ENCODE measurements at places on chromosomes 2 and 18.

DNA sequence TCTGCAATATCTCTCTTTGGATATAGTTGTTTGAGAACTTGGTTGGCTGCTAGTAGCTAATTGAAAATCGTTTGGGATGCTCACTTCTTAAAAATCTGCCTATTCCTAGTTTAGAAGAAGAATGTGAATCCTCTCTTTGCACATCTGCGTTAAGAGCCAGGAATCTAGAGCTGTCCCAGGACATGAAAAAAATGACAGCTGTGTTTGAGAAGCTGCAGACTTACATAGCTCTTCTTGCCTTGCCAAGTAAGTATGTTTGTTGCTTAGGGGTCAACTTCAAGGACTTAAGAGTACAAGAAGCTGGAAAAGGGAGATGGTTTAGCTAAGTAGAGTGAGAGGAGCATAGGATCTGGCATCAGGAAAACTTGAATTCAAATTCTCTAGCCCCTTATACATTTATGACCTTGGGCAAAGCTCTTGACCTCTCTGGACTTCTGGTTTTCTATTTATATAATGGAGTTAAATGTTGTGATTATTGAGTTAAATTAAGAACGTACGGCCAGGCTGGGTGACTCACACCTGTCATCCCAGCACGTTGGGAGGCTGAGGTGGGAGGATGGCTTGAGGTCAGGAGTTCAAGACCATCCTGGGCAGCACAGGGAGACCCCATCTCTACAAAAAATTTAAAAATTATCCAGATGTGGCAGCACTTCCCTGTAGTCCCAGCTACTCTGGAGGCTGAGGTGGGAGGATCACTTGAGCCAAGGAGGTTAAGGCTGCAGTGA is 55.2 kb upstream of the STON1 start:
- DNase-seq: no peak

- no peak for DNase-seq
Measured at GRCh38 chr2:57549642-57550102, 496.9 kb upstream of the VRK2 start.

DNA sequence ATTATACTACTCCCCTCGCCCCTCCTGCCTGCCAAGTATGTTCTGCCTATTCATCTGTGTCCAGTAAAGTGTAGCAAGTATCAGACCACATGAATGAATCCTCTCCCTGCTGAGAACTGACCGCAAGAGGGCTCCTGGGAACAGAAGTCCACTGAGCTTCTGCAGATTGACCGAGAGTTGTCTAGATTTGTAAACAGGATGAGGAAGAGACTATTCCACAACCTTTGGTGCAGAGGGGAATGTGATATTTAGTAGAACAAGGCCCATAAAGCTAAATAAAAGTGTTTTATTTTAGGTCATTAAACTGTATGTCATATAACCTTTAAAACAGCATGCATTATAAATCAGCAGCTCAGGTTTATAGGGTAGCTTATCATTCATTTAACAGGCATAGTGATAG is 377.0 kb downstream of the DCC start:
- no peak for DNase-seq

DNA sequence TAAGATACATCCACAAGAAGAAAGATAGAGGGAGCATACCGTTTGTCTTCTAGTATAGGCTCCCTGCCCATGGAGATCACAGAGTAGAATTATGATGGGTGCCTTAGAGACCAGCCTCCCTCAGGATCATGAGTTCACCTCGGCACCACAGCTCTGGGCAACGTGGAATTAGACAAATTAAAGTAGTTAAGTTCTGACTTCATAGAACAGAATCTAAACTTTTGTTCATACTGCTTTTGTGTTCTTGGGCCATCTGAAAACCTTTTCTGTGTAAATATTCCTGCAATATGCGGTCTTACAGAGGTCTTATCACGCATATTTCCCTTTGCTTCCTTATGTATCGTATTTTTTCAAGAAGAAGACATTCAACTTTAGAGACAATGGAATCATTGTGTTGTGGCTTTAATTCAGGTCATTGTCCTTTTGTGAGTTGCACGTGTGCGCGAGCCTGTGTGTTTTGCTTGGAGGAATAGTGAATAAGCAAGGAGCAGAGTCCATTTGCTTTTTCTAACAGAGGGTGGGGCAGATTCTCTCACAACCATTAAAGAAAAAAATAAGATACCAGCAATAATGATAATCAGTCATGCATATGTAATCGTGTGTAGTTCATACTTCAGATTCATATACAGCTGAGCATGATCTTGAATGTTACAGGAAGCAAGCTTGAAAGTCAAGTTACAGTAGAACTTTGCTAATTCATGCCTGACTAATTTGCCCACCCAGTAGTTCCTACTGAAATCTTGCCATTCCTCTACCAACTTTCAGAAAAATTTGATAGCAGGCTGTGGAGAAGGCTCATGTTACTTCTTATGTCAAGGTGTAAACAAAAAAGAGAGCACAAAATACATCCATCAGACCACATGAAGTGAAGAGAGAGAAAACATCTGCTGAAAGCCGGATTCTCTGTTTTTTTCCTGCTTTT is 243.6 kb downstream of the NEDD4L start:
- DNase-seq: no peak
